ENCODE measurements at places on chromosomes 4 and X.

DNA sequence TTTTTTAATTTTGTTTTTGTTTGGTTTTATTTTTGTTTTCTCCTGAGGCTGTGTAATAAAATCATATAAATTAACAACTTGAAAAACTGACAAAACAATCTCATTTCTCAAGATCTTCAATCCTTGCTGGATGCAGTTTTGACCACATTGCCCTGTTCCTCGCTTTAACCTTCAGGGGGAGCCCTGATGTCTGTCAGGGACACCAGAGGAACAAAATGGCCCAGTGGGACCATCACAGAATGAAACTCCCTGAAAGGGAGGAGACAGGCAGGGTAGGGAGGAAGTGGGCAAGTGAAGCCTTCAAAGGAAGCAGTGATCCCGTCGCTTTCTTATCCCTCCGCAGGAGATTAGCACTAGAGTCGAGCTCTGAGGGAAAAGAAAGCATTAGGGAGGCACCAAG lies 274.9 kb upstream of the LDB2 start:
- no peak for DNase-seq

DNA sequence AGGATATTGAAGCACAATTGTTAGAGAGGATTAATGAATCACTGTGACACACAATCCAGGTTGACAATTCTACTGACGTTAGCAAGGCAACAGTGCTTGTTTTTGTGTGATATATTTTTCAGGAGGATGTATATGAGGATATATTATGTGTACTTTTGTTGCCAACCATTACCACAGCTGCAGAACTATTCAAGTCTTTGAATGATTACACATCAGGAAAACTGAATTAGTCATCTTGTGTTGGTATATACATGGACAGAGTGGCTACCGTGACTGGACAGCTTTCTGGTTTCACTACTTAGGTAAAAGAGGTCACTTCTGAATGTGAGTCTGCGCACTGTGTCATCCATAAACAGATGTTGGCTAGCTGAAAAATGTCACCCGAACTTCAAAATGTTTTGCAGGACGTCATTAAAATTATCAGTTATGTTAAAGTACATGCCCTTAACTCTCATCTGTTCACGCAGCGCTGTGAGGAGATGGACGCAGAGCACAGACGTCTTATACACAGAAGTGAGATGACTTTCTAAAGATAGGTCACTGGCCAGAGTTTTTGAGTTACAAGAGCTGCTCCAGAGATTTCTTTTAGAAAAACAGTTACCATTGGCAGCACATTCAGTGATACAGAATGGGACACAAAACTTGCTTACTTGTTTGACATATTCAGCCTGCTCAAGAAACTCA lies 69.0 kb downstream of the MRPL1 start:
- DNase-seq: no peak

GRCh38 chrX:121864561-121864960 lies 817.2 kb downstream of the GLUD2 start:
- DNase-seq: no peak

- DNase-seq: no peak
Observed at GRCh38 chrX:39896951-39897740, 200.6 kb downstream of the BCOR start.

DNA sequence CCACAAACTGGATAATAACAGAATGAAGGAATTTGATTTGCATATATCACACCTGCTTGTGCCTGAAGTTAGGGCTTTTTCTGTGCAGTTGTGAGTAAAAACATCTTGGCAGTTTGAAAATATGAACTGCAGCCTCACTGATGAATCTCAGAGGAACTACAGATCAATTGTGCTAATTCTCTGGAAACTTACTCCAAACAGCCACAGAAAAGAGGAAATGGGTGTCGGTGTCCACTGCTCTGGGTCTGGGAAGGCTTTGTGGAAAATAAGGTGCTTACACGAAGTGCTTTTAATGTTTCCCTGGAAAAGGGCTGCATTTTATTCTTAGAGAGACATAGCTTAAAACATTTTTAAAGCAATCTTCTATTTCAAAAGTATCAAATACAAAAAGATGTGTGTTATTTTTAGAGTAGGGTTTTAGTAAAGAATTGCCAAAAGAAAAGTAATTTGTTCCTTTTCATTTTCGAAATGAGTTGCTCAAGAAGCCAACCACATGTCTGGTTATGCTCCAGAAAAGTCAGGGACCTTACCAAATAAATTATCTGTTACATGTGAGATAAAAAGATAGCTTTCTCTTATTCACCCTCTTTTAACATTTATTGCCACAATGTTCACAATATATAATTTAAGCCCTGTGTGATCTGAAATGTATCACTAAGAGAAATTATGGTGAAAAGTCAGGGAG lies 240.1 kb downstream of the FRAS1 start:
- DNase-seq: no peak

GRCh38 chr4:36088542-36088941 lies 155.8 kb downstream of the ARAP2 start:
- no peak for DNase-seq

DNA sequence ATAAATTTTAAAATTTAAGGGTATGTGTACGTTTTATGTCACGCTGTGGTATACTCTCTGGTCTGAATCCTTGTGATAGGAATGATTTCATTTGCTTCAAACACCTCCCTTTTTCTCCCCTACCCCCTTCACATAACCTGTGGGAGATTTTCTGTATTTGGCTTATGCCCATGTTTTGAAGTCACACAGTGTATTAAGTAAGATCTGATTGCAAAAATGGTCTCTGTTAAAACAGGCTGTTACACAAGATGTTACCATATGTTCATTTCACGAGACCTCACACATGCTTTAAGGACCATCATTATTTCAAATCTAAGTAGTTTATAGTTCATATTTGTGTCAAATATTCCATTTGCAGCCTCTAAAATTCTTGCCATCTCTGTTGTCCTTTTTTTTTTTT lies 63.5 kb downstream of the TMEM131L start:
- no peak for DNase-seq

DNA sequence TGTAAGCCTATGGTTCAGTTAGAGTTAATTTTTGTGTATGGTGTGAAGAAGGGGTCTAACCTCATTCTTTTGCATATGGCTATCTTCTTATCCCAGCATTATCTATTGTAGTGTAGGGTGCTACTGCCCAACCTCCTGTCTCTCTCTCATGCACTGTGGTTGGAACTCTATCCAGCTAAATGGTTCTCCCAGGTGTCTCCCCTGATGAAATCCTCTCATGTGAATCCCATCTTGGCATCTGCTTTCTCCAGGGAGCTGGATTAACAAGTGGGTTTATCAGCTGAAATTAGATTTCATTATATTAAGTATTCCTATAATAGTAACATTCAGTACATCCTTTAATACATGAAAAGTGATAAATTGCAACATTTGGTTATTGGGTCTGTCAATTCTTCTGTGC lies 224.7 kb upstream of the SFRP2 start:
- no peak for DNase-seq

GRCh38 chr4:26953770-26954423 lies 93.3 kb downstream of the STIM2 start:
- DNase-seq: no peak

Data from stimulated activated CD4-positive, alpha-beta T cell treated with anti-CD3 and anti-CD28 coated beads, Interleukin-1b, Interleukin-23, amount 100 ng/mL, for 1 hour (primary cell).